ENCODE measurements at places on chromosomes 13 and 19.

DNA sequence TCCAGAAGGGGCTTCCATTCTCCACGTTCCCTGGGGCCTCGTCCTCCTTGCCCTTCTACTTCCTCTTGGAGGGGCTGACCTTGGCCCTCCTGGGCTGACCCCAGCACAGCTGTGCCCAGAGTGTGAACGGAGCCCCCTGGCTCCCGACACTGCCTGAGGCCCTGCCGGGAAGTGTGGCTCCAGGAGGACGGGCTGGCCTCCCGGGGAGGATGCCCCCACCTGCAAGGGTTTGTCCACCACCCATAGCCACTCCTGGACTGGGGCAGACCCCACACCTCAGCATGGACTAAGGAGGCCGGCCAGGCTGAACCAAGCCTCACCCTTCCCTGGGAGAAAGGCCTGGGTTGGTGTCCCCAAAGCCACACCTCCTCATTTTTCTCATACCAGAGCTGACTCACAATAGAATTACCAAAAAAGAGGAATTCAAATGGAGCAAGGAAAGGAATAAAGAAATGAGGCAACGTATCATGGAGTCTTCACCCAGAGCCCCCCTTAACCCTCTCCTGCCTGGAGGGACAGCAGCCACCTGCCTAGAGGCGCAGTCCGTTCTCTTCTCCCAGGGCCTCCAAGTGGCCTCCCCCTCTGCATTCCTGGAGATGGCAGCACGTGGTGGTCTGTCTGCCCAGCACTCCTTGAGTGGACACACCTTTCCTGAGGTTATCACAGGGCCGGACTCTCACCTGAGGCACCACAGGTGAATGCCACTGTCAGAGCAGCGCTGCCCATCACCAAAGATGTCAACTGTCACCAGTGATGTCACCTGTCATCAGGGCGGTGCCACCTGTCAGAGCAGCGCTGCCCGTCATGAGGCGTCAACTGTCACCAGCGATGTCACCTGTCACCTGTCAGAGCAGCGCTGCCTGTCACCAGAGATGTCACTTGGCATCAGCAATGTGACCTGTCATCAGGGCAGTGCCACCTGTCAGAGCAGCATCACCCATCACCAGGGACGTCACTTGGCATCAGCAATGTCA, 3.1 kb upstream of the C13orf46 start:
- DNase-seq = no peak

GRCh38 chr13:106470576-106470975, 64.9 kb downstream of the EFNB2 start:
- DNase-seq = no peak

DNA sequence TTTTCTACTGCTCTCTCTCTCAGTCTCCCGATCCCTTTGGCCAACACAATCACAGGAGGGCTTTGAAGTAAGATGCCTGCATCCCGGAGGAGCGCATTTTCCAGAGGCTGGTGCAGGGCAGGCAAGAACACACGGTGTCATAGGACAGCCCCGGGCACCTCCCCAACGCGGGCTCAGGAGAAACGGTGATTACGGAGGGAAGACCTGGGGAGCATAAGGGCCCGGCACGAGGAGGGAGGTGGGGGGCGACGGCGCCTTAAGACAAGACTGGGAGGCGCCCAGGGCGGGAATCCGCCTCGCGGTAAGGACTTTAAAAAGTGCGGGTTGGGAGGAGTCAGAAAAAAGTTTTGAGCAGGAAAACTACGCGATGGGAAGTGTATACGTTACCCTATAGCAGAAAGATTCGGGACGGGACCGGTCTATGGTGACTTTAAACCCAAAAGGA, 18.7 kb upstream of the ZNF888 start:
- DNase-seq = peak; percentile 32

- DNase-seq = no peak
Observed at GRCh38 chr13:51932231-51932630, 70.5 kb downstream of the CCDC70 start.

- no peak for DNase-seq
Observed at GRCh38 chr19:5801796-5802619, 2.9 kb upstream of the NRTN start.

GRCh38 chr19:41904118-41904870, 21.3 kb downstream of the ARHGEF1 start:
- peak; percentile 77 for DNase-seq

DNA sequence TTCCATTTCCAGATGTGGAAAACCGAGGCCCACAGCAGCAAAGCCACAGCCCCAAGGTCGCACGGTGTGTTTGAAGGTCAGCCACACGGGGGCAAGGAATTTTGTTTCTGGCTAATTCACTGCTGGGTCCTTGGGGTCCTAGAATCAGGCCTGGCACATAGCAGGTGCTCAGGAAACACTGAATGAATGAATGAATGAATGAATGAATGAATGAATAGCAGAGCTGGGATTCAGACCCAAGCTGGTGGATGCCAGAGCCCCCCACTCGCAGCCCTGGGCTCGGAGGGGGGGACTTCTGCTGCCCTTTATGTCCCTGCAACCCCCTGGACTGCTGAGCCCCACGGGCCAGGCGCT, 37.0 kb downstream of the ZNRF4 start:
- no peak for DNase-seq

GRCh38 chr13:78137404-78138142, 218.9 kb upstream of the EDNRB start:
- peak; percentile 35 for DNase-seq

DNA sequence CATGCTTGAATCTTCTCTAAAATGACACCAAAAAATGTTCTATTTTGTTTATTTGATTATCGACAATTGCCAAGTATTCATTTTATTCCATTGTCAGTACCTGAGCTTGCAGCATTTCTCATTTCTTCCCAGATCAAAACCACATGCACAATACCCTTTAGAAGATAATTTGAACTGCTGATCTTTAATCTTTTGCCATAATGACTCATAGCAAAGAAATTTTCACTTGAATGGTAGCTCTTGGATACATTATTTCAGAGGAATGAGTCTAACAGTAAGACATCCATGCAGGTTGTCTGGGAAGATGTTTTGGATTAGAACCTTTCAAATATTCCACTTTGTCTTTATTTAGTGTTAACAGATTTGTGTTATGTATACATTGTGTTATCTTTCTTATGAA, 42.0 kb upstream of the RXFP2 start:
- no peak for DNase-seq

GRCh38 chr13:46232281-46232680, 20.6 kb downstream of the LRRC63 start:
- no peak for DNase-seq

GRCh38 chr19:3368848-3369336, 2.5 kb downstream of the NFIC start:
- no peak for DNase-seq

GRCh38 chr19:35742121-35742724, at the start of gene IGFLR1:
Gene IGFLR1 (minus strand): TSS chr19:35742452. CDS start chr19:35741180, 1,272 bp downstream.
- no peak for DNase-seq

All from NCI-H1105 (cell line).